Head of caudate nucleus (tissue), 42 donors: ENCODE measurements at places on chromosomes 12 and 14.

DNA sequence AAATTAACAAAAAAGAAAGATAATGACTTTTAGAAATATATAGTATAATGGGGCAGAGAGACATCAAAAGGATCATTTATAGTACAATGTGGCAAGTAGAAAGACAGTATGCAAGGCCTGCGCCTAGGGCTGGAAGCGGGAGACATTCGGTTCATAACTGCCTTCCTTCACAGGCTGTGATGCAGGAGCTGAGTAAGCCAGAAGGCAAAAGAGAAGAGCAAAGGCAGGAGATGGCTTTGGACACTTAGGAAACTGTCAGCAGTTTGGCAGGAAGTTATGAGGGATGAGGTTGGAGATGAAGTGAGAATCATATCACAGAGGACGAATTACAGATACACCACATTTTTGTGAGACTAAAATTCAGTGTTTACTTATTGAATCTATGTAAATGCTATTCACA, 97.8 kb downstream of the EPS8 start:
- no peak for DNase-seq

GRCh38 chr12:77559400-77560074, 271.2 kb upstream of the NAV3 start:
- no peak for DNase-seq

DNA sequence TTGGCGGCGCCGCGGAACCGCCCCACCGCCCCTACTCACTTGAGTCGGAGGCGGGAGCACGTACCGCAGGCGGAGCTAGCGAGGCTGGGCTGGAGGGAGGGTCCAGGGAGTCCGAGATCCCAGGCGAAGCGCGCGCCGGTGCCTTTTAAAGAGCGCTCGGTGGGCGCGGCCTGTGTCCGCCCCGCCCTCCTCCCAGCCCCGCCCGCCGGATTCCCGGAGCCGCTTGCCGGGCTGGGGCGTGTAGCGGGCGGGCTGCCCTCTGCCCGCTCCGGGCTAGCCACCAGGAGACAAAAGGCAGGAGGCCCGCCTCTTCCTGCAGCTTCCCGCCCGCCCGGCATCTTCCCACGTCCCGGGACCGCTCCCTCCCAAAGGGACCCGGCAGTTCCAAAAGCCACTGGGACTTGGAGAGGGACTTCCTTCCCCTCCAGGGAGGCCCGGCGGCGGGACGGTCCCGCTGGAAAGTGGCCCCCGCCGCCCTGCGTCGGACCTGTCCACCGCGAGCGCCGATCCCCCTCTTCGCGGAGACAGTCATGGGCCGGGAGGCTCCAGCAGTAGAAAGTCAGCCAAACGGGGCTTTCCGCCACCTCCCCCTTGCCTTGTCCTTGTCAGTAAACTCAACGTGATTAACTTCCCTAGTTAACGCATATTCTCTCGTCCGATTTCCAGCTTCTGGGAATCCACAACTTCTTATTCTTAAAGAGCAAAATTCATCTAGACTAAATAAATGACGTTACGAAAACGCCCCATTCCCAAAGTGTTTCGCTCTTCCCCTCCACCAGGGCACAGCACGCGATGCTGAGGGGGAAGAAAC, at the start of gene CSRP2:
TSS of gene CSRP2 (minus strand) at position 121 of the 811 bp plus-strand sequence. CDS start 12,759 bp downstream, outside the sequence.
- peak; percentile 85 for DNase-seq

DNA sequence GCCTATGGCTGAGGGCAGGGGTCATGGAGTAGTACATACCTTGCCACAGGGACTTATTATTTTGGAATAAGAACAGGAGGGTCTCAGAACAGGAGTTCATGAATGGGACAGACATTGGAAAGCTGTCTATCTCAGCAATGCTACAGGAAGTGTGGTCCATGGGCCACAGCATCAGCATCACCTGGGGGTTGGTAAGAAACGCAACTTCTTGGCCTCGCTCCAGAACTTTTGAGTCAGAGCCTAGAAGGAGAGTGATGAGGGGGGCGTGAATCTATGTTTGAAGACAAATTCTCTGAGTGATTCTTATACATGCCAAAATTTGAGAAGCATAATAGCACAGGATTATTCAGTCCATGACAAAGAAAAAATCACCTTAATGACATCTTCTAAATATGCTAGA, 156.6 kb downstream of the RPAP3 start:
- DNase-seq = no peak

DNA sequence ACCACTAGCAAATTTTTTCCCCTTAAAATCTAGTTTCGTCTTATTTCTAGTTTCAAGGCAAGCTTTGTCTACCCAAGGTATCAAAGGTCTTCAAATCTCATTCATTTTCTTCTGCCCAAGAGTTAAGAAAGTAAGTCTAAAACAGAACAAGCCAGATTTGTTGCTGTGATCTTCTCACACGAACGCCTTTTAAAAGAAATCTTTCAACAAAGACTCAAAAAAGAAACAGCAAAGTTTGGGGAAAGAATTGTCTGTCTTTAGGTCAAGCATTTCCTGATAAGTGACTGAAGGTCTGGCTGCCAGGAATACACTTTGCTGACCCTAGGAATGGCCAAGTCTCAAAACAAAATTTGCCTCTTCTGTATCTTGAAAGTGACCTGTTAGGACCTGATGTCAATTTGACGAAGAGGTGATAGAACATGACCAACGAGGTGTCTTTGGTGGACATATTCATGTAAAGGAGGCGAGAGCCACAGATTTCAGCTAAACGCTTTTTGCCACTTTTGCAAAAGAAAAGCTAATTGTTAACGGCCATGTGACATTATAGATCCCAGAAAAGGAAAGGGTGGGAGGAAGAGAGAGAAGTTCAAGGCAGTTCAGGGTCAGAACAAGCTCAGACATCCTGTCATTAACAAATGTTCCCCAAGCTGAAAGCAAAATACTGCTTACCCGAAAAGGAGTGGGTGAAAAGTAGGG, 1.7 kb downstream of the CDK17 start:
- DNase-seq = no peak
